ENCODE measurements at places on chromosomes 4 and X.

- no peak for DNase-seq
Observed at GRCh38 chrX:13144927-13145655, 100.7 kb upstream of the FAM9C start.

GRCh38 chr4:20463176-20463430 is 211.4 kb downstream of the SLIT2 start:
- no peak for DNase-seq

GRCh38 chr4:32560306-32560705 is 1840.1 kb downstream of the PCDH7 start:
- DNase-seq, result no peak

DNA sequence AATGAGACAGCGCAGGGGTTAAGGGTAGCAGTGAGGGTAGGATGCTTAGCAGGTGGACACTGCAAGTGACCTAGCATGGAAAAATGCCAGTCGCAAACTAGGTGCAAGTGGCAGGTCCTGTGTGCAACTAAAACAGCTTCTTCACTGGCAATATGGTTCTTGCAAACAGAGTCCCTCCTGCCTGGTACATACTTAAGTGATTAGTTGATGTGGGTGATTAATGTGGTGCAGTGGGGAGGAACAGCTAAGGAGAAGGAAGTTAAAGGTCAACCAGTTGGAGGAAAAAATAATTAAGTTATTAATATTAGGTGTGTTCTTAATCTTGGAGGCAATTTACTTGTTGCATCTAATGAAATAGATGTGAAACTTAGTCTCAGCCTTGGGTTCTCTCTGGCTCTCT is 121.6 kb upstream of the IGFBP7 start:
- no peak for DNase-seq

Data from CD4-positive, alpha-beta T cell treated with Interleukin-2 at 100 ng/mL for 4 hours (primary cell).